ENCODE measurements at places on chromosomes 7 and 10. TPM values are rescaled to one million over a fixed set of nuclear protein-coding genes. Genes with fewer than 3 reads are reported as not detected.

TMEM26 gene
- total RNA-seq = not detected

SPOCK2 gene
- total RNA-seq = 0.05 TPM

AFAP1L2 gene
- 0.37 TPM for total RNA-seq

CDNF gene
- total RNA-seq = 0.74 TPM

OSBPL3 gene
- 13.3 TPM for total RNA-seq

DNA sequence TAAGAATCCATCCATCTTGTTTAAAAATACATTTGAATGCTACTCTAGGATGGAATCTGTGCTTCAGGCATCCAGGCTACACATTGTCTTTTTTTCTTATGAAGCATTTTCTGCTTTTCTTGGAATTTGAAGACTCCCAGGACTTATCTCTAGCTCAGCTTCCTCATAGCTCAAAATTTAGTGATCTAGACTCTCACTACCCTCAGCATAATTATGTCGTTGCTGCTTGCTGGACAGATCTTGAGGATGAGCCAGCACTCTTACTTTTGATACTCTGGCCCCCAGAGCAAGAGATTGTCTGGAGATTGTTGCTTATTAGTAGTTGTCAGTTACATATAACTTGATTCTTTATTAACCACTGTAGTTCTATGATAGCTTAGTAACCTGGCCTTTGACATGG lies 83.3 kb upstream of the FGL2 start:
- DNase-seq = no peak

DNA sequence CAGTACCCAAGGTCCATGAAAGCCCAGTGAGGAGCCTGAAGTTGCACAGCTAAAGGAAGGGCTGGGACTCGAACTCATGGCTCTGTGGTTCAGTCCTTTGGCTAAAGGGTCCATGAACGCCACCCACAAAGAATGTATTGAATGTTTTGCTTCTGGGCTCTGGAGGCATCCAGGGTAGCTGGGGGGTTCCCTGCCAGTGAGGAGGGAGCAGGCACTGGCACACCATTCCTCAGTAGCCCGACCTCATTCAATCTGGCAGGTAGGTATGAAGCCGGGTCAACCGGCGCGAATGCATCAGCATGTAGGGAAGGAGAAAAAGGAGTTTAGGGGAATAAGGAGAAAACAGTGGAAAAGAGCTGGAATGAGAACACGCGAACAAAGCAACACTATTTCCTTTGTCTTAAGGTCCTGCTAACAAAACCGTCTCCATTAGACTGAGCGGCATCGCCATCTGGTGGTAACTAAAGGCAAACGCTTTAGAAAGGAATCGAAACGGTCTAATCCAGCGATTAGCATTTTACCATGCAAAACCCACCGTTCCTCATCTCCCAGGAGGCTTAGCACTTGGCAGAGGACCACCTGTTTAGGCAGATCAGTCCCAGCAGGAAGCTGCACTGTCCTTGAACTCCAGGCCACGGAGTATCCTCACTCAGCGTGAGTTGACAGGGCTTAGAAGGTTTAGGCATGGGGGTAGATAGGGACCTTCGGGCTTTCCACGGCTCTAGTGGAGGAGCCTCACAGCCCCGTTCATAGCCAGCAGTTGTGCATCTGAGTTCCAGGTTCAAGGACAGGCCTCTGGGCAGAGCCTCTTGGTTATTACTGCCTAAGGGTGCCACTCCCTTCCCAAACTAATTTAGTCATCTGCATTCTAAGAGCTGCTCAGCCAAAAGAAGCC lies 122.8 kb downstream of the UBE2H start:
- DNase-seq = peak; percentile 92

- DNase-seq = no peak
These were observed 22.7 kb downstream of the HECW1 start for GRCh38 chr7:43135129-43135528.

- peak; percentile 68 for DNase-seq
These were observed 290.3 kb upstream of the VWC2 start for GRCh38 chr7:49483142-49483541.

DNA sequence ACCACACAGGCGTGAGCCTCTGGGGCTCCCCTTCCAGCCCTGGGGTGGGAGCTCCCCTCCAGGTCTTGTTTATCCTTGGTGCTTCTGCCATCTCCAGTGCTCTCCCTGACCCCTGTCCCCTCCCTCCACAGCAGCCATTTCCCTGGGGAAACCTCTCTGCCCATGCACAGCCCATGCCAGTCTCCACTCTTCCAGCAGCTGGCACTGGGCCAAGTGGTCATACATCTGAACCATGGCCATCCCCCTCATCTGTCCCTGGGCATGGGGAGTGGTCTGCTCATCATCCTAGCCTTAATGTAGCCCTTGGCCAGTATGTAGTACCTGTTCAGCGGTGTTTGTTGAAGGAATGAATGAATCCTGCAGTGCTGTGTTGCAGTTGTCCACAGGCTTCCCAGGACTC lies 172.4 kb upstream of the ZNF32 start:
- no peak for DNase-seq

- no peak for DNase-seq
These were observed 257.6 kb downstream of the MAD1L1 start for GRCh38 chr7:1975179-1975578.

DNA sequence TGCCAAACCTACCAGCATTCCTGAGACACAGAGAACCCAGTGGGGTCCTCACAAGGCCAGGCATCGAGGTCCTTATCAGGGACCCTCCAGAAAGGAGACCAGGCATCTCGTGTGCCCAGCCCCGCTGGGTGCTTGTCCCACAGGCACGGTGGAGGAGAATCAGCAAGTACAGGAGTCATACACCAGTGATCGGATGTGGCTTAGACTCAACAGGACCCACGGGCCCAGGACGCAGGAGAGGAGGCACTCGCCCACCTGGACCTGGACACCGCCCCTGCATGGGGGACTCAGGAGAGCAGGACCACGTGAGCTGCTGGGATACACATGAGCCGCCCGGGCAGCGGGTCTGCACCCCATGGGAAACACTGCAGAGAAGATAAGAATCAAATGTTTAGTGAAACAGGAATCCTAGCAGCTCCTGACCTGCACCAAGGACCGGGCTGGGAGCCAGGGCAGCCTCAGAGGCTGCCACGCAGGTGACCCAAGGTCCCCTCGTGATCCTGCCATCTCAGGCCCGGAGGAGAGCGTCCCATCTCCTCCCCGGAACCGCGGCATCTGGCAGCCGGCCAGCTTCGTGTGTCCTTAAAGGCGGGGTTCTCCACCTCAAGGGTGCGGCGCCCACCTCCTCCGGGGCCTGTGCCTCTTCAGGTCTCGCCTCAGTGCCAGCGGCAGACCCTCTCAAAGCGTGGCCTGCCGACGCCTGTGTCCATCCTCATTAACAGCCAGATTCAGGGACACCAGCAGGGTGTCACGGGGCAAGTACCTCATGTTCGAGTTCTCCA lies 59.2 kb downstream of the FOXL3 start:
- no peak for DNase-seq

GRCh38 chr7:105487579-105488571 lies 34.2 kb downstream of the PUS7 start:
- peak; percentile 43 for DNase-seq

DNA sequence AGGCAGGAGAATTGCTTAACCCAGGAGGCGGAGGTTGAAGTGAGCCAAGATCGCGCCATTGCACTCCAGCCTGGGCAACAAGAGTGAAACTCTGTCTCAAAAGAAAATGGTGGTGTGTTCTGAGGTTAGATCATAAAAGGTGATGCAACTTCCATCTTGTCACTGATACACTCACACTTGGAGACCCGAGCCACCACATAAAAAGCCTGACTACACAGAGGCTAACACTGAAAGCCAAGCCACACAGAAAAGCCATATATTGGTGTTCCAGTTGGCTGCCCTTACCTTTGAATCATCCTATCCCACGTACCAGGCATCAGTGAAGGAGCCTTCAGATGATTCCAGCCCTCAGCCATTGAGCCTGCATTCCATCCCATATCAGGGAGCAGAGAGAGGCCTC lies 4.0 kb downstream of the MORN4 start:
- DNase-seq = no peak

DNA sequence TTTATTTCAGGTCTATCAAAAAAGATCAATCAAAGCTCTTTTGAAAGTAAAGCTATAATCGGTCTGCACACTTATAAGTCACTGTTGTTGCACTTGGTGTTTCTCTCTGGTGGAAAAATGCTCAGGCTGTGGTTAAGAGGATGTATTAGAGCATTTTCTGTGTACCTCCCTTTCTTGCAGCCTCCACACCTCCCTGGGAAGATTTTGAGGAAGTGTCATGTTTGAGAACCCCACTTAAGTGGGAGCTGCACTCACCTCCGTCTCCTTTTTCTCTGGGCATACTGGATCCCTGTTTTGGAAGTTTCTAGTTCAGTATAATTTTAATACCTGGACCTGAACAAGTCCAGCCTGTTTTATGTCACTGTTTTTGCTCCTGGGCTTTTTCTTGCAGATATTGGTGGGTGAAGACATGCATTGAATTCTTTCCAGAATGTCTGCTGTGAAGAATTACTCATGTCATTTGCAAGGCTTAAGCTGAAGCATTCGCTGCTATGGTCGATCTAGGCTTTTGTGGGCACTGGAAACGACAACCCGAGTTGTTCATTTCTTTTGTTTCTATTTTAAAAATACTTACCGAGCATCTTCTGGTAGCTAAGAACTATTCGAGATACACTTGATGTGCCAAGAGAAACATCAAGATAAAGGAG lies 36.6 kb downstream of the TCF7L2 start:
- no peak for DNase-seq

DNA sequence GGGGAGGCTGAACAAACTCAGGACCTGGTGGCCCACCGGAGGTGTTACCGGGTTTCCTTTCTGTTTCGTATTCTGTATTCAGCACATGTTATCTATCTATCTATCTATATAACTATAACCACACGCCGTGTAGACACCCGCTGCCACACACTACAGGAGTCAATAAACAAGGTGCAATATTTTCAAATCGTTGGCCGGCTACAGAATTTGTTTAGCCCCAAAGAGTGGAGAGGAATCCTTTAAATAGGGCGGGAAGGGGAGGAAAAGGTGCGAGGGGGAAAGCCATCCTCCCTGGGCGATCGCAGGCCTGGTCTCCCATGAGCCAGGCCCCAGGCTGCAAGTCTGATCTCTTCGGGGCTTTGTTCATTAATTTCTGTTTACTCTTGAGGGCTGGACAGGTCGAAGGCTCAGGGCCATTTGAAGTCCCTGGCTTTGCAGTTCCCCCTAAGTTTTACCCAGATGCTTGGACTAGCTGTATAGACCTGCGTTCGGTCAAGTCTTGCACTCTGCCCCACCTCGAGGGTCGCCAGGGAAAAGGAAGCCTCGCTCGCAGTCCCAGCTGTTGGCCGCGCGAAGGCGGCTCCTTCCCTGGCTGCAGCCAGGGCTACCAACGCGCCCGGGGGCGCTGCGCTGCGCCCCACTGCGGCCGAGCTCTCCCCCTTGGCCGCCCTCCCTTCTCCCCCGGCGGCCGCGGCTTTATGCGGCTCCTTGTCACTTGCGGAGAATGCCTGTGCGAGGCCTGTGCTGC lies 3.8 kb downstream of the NKX2-3 start:
- DNase-seq = no peak

GRCh38 chr10:124701435-124701834 lies 42.7 kb downstream of the FAM53B start:
- no peak for DNase-seq

GRCh38 chr10:69464801-69465401 lies 13.6 kb downstream of the TSPAN15 start:
- DNase-seq = no peak

DNA sequence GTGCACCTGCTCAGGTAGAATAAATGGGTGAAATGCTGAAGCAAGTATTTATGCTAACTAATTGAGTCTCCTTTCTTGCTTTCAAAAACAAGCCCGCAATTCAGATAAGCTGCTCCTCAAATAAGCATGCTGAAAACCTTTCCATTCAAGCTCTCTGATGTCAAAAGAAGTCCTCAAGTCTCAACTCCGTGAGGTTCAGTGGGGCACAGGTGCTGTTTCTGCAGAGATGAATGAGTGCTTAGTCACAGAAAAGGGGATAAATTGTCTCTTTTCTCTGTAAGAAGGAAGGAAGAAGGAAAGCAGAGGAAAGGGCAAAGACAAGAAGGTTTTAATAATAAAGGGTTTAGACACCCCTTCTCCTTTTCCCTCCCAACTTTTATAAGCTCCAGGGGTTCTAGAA lies 229.8 kb upstream of the NPY start:
- DNase-seq = no peak

- no peak for DNase-seq
These were observed 17.6 kb downstream of the SLC29A4 start for GRCh38 chr7:5300366-5300765.

DNA sequence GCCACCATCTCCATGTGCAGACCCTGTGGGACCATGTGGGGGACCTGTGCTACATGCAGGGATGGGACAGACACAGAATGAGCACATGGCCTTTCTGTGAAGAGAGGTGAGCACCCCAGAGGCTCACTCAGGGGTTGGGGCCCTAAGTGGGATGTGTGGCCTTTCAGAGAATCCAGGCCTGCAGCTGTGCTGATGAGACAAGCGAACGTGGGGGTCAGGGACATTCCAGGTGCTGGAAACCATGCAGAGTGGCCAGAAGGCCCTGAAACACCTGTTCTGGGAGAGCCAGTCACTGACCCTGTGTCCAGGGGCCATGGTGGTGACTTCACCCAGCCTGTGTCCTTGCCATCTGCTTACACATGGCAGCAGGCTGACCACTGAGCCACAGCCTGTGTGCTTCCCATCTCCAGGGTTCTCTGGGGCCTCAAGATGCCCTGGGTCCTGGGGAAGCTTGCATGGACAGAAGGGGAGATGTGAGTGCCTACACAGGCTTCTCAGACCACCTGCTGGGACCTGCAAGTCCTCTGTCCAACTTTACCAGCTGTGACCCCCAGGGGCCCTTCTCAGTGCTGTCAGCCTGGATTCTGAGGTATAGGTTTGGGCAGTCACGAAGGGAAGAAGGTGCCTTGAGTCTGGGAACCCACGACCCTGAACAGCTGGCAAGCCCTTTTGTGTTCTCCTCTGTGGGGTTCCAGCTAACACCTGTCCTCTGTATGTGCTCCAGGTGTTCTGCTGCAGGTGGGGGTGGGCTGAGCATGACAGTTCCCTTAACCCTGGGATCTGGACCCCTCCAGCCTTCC lies 17.6 kb downstream of the RAMP3 start:
- DNase-seq = no peak

DNA sequence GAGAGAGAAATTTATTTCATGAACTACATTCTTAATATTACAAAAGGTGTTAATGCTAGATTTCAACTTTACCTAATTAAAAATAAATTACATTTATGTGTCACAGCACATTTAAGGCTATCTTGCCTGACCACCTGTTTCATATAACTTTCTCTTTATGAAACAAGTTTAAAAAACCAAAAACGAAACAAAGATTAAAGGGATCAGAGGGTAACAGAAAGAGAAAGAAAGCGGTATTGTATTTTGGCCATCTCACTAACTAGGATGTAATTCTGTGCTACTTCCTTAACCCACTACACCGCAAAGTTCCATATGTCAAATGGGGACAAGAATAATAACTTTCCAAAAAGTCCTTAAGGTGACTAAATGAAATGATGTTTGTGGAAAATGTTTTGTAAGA lies 6.3 kb upstream of the RHOBTB1 start:
- DNase-seq = no peak

Measured in SK-MEL-5 (cell line).